ENCODE measurements at places on chromosomes 12 and 14.

GRCh38 chr14:75049136-75049535 is 2.1 kb downstream of the MLH3 start:
- DNase-seq, result no peak

DNA sequence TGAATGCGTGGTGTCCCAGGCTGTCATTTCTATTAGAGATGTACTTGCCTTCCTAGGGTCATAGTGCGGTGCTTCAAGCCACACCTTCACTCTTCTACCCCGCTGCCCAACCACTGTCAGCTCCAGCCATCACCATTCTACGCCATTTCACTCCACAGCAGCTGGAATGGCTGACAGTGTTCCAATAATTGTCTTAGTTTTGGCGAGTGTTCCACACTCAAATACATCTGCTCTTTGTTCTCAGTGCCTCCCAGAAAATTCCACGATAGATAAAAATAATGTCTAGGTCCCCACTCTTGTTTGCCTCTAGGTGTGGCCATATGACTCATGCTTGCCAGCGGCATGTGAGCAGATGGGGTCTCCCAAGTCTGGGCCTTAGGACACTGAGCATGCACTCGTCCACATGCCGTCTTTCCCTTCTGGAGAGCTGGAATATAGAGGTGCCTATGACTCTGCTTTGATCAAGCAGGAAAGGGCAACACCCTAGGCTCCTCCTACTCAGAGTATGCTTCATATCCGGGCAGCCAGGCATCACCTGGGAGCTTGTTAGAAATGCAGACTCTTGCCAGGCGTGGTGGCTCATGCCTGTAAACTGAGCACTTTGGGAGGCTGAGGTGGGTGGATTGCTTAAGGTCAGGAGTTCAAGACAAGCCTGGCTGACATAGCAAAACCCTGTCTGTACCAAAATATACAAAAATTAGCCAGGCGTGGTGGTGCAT is 163.0 kb downstream of the BRMS1L start:
- DNase-seq, result no peak

GRCh38 chr12:1533205-1533601 is 61.2 kb downstream of the FBXL14 start:
- DNase-seq, result peak; percentile 75

DNA sequence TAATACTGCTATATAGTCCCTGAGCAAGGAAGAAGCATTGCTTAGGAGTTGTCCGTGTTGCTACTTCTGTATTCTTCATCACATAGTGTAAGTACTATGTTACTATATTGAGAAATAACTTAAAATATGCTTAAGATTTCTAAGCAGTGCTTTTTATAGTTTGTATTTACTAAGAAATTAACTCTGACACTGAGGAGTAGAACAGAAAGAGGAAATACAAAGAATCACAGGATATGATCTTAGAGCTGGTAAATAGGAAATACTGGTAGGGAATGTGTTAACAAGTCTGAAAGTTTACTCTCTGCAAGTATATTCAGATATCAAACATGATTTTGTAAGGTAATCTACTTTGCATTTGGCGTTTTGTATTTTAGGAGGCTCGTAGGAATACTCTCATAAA is 15.5 kb downstream of the XPOT start:
- no peak for DNase-seq

- no peak for DNase-seq
Measured at GRCh38 chr14:26293909-26294308, 303.9 kb downstream of the NOVA1 start.

DNA sequence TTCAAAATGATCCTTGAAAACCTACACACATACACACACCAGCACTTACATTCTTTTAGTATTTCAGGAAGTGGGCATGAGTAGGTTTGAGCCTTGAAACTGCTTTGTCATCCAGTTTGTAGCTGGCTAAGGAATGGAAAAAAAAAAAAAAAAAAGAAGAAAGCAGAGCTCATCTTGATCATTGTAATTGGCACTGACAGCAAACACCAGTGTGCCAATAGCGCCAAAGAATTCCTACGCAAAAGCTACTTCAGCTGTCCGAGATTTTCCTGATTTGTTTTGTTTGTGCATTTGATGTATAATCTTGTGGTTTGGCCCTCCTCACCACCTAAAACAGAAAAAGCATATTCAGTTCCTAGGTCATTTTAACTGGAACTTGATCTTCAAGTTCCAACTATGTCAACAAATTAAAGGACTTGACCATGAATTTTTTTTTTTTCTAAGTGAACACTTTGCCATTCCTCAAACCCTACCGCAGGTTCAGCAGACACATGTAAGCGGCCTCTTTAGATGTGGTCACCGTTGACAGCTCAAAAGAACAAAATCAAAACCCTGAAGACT is 57.3 kb downstream of the FLRT2 start:
- peak; percentile 55 for DNase-seq

- DNase-seq, result no peak
Measured at GRCh38 chr14:68268197-68268596, 448.6 kb downstream of the RAD51B start.

- no peak for DNase-seq
Measured at GRCh38 chr12:124742678-124743077, 121.0 kb downstream of the SCARB1 start.

DNA sequence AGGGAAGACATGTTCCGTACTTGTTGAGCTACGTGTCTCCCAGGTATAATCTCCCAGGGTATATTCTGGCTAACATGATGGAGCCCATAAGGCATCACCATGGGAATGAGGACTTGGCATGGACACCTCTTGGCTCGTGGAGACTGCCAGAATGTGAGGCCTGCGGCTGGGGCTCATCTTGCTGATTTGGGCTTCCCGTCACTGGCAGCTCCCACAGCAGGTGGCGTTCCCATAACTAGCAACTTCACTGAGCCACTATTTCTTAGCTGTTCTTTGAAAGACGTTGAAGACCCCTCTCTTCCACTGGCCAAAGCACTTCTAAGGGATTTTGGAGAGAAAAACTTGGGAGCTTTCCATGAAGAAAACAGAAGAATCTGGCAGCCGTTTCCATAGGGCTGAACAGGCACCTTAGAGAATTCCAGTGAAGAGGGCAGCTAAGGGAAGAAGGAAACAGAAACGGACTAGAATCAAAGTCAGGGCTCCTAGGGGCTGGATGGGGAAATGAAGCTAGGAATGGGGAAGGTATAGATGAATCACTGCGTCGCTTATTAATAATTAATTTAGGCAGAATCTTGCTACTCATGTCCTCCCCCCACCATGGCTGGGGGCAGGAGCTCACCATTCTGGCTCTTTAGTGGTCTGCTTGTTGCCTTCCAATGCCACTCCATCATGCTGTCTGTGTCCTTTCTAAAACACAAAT is 39.7 kb upstream of the FOS start:
- no peak for DNase-seq

- DNase-seq, result no peak
Measured at GRCh38 chr12:117774941-117775775, 193.6 kb downstream of the KSR2 start.

- DNase-seq, result no peak
Measured at GRCh38 chr14:72708708-72709475, 185.0 kb downstream of the DPF3 start.

DNA sequence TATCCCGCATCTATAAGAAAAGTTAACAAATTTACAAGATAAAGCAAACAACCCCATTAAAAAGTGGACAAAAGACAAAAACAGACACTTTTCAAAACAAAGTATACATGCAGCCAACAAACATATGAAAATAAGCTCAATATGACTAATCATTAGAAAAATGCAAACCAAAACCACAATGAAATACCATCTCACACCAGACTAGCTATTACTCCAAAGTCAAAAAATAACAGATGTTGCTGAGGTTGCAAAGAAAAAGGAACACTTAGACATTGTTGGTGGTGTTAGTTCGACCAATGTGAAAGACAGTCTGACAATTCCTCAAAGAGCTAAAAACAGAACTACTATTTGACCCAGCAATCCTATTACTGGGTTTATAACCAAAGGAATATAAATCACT is 968.6 kb upstream of the USP15 start:
- no peak for DNase-seq

GRCh38 chr14:72432748-72433147 is 461.2 kb downstream of the DPF3 start:
- no peak for DNase-seq

DNA sequence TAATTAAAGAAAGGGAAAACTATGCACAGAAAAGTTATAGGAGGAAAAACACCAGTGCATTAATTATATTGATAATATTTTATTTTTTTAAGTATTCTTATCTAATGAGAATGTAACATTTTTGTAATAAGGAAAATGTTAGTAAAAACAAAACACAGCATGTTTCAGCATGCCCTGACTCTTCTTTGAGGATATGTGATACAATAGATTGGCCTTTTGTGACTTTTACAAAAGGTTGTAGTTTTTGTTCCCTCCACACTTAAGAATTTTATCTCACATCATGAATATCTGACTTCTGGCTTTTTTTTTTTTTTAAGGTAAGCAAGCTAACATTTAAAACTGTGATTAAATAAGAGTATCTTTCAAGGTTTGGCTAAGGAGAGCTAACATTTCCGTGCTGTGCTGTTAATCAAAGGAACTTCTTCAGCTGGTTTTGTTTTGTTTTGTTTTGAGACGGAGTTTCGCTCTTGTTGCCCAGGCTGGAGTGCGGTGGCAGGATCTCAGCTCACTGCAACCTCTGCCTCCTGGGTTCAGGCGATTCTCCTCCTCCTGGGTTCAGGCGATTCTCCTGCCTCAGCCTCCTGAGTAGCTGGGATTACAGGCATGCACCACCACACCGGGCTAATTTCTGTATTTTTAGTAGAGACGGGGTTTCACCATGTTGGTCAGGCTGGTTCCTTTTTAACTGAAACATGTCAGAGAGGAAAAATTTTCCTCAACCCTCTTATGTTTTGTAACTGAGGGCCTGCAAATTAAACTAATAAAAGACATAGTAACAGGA is 30.8 kb upstream of the RESF1 start:
- DNase-seq, result no peak

DNA sequence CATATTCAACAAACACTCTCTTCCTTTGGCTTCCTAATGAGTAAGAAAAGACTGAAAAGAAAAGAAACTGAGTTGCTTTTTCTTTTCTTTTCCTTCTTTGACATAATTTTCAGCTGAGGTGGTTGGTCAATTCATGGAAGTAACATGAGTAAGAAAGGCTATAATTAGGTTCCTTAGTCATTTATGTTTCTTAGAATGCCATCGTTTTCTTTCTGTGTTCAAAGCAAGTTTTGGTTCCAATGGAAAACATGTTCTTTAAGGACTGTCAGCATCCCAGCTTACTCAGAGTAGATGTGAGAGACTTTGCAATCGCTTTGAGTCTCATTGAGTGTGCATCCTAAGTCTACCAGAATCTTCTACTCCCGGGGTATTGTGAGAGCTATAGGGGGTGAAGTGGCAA is 882.4 kb downstream of the DIO2 start:
- DNase-seq, result no peak

GRCh38 chr12:132572106-132572505 is 38.3 kb downstream of the LRCOL1 start:
- no peak for DNase-seq

DNA sequence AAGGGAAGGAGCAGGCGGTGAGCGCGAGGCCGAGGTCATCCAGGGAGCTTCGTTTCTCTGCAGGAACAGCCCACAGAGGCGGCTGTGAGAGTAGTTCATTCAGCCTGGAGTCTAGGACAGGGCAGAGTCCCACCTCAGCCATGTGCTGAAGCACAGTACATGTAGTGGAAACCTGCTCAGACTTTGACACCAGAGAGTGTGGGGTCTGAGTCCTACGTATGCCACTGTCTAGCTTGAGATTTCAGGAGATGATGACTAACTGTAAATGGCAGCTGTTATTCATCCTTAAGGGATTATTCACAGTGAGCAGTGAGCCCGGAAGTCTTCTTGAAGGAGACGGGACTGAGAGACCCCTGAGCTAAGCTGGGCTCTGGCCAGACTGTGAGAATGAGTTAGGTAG is 938 bp upstream of the SLC6A13 start:
- no peak for DNase-seq

DNA sequence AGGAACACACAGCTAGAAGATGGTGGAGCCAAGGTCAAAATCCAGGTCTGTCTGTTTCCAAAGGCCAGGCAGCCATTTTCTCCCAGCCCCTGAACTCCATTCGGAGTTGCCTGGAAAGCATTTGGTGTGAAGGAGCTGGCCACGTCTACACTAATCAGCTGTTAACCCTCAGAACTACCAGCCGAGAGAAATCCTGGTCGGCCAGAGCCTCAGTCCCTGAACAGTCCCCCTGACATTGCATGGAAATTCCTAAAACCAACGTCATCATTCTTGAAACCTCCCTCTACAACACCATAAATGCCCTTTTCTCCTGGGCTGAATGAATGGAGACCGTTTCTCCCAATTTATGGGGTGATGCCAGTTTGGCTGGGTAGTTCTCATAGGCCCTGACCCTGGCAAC is 245.6 kb downstream of the SLC41A2 start:
- DNase-seq, result no peak

DNA sequence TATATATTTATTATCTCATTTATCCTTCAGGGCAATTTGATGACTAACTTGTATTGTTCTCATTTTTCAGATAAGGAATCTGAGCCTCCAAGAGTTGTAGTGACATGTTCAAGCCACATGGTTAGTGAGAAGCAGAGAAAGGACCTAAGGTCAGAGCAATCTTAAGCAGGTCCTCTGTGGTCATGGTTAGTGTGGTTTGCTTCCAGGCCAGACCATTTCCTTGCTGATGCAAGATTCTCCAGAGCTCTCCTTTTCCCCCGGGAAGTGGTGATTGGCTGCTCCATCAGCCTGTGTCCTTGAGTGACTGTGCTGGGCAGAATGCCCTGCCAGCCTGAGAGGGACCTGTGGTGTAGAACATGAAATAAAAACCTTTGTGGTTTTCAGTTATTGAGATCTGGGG is 141.3 kb downstream of the KTN1 start:
- DNase-seq, result peak; percentile 12

- DNase-seq, result no peak
Measured at GRCh38 chr14:92934196-92935085, 11.5 kb downstream of the CHGA start.

DNA sequence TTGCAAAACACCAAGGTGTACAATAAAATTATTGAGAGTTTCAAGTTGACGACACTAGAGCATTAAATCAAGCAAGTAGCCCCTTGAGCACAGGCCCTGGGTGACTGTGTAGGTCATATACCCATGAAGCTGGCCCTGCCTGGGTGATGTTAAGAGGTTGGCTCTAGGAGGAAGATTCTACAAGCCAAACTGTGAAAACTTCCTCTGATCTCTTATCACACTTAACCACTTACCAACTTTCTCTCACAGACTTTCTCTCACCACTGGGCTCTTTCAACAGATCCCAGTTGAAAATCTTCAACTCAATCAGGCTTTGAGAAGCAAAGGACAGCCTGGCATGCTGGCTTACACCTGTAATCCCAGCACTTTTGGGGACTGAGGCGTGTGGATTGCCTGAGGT is 186.9 kb upstream of the BTG1 start:
- DNase-seq, result peak; percentile 39

GRCh38 chr14:66284346-66284745 is 201.8 kb upstream of the CCDC196 start:
- DNase-seq, result no peak

DNA sequence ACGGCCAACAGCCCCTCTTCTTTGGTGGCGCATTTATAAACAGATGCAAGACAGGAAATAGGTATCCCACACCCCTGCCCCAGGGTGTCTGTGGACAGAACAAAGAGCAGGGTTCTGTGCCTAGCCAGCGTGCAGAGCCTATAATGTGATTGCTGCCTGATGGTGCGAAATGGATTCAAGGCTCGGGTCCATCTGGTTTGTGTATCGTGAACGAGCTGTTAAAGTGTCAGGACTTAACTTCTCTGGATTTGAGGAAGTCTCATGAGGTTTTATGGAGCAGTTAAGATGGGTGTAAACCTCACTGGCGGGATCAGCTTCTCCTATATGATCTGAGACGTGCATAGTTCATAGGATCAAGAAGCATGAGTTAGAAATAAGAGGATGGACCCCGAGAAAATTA is 388.7 kb upstream of the TBX3 start:
- no peak for DNase-seq

Data from hematopoietic multipotent progenitor cell treated with erythropoietin and hydrocortisone succinate and interleukin-3 and kit ligand, for 6 days (in vitro differentiated cells).